Mesendoderm (in vitro differentiated cells): ENCODE measurements at places on chromosomes 13 and 19.

- DNase-seq = no peak
These were observed 25.7 kb upstream of the SERP2 start for GRCh38 chr13:44347949-44348348.

DNA sequence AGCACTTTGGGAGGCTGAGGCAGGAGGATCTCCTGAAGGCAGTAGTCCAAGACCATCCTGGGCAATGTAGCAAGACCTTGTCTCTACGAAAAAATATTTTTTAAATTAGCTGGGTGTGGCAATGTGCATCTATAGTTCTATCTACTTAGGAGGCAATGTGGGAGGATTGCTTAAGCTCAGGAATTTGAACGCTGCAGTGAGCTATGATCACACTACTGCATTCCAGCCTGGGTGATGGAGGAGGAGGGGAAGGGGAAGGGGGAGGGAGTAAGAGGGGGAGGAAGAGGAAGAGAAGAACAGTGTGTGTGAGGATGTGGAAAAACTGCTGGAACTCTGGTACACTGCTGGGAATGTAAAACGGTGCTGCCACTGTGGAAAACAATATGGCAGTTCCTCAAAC is 9.2 kb upstream of the CLIP3 start:
- peak; percentile 61 for DNase-seq

GRCh38 chr19:31658993-31659896 is 310.0 kb upstream of the TSHZ3 start:
- no peak for DNase-seq

DNA sequence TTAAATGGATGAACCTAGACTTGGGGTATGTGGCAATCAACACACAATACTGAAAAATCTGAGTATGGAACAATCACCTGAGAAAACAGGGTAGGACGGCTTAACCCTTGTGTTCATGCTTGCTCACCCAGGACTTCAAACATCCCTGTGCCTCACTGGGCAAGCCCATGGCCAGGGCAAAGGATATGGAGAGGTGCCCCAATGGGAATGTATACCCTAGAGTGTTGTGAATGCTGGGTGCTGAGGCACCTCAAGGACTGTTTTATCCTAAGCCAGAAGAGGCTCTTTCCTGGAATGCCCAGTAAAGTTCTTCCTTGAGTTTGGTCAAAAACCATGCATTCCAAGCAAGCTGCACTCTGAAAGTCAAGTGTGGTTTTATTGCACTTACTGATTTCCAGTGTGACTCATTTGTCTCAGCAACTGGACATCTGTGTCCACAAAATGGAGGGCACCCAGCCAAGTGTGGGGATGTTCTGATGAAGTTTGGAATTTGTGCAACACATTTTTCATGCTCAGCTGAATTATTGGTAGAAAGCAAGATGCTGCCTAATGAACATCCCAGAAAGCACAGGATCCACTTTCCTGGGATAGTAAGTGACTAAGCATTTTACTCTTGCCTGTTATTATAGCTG is 531.3 kb downstream of the RFC3 start:
- DNase-seq = no peak

GRCh38 chr19:2290441-2291184 is 8.6 kb upstream of the PEAK3 start:
- no peak for DNase-seq

GRCh38 chr13:30963791-30964190 is 31.3 kb downstream of the TEX26 start:
- no peak for DNase-seq

DNA sequence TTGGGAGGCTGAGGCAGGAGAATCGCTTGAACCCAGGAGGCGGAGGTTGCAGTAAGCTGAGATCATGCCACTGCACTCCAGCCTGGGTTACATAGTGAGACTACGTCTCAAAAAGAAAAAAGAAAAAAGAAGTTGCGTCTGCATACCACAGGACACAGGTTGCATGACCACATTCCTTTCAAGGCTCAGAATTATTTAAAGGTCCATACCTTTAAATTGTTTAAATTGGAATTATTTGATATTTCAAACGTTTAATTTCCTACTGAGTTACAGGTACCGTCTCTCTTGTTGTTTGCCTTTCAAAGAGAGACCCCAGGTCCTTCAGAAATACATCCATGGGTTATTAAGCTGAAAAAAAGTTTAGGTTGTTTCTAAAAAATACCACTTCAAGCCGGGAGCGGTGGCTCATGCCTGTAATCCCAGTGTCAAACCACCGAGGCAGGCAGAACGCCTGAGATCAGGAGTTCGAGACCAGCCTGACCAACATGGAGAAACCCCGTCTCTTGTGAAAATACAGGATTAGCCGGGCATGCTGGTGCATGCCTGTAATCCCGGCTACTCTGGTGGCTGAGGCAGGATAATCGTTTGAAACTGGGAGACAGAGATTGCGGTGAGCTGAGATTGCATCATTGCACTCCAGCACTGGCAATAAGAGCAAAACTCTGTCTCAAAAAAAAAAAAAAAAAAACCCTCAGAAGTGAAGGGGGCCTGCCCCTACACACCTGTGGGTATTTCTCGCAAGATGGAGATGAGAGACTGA is 18.6 kb downstream of the ZNF816 start:
- DNase-seq = peak; percentile 59

DNA sequence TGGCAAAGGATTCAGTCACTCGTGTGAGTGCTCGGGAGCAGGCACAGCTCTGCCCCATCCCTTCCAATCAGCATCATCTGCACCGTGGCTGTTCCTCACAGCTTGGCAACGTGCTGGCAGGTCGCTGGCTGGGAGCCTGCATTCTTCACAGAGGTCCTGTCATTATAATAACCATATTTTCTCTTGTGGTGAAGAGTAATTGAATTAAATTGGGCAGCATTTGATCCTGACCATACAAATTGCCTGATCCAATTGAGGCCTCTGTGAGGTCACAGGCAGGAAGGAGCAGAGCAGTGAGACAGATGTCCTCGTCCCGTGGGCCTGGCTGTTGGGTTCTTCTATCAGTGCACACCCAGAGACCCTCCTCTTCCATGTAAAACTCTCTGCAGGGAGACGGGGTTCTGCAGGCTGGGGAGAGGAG is 407.8 kb downstream of the COG6 start:
- no peak for DNase-seq

DNA sequence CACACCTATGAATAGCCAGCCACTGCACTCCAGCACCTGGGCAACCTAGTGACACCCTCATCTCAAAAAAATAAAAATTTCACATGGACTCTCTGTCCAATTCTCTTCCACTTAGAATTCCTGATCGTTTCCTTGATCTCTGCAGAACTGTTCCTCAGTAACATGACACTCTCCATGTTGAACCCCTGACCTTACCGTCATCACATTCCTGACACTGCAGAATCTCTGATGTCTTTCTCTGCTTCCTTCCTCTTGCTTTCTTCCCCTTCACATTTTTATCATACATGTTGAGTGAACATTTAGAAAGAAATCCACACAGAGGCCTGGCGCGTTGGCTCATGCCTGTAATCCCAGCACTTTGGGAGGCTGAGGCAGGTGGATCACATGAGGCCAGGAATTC is 15.0 kb downstream of the ZNF114 start:
- DNase-seq = no peak

GRCh38 chr19:30224689-30225606 is 147.2 kb upstream of the ZNF536 start:
- DNase-seq = peak; percentile 30

GRCh38 chr13:30257468-30258099 is 49.8 kb downstream of the KATNAL1 start:
- DNase-seq = peak; percentile 50

- DNase-seq = peak; percentile 97
These were observed 36.0 kb downstream of the MBNL2 start for GRCh38 chr13:97257800-97258799.

DNA sequence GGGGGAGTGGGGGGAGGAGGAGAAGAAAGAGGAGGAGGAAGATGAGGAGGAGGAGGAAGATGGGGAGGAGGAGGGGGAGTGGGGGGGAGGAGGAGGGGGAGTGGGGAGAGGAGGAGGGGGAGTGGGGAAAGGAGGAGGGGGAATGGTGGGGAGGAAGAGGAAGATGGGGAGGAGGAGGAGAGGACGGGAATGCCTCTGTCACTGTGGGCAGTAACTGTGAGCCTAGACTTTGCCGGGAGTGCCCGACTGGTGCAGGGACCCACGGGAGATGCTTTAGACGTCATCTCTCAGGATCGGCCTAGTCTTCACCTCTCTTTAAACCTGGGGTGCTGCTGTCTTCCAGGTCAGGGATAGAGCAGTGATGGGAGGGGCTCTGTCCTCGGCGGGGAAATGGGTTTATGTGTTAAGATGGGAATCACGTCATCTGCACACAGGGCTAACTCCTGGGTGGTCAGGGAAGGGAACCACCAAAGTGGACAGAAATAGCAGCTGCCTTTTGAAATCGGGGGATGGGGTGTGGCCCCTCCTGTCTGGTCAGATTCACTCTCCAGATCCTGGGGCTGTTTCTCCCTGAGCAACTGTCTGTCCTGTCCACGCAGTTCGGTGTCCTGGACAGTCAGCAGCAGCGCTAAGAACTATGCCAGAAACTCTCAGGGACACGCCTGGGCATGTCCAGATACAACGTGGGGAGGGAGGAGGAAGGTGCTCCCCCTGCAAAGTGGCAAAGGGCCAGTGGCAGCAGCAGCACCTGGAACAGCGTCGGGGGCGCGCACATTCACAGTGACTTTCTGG is 26.9 kb downstream of the GAS6 start:
- no peak for DNase-seq

- DNase-seq = no peak
These were observed 24.0 kb upstream of the TBC1D4 start for GRCh38 chr13:75506018-75506417.

- peak; percentile 72 for DNase-seq
These were observed 7.3 kb downstream of the SIX5 start for GRCh38 chr19:45761714-45762113.

DNA sequence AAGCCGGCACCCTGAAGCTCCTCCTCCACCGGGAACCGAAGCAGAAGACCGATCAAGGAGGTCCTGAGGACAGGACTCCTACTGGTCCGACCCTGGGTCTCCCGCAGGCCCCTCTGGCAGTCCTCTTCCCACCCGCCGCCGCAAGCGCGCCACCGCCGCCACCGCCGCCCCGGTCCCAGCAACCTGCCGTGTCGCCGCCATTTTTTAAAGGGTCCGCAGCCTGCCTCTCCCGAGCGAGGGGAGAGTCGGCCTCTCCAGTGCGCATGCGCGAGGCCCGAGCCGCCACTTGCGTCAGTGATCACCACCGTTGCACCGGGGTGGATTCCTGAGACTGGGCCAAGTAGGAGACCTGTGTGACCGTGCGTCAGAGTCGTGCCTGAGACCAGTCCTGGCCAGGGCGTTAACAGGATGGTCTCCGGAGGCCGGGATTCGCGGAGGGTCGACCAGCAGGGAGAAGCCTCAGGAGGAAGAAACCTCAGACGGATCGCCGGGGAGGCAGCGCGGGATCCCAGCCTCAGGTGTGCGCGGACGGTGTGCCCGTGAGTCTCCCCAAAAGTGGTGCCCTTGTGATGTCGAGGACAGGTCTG is 51.6 kb downstream of the ZNF146 start:
- DNase-seq = no peak

DNA sequence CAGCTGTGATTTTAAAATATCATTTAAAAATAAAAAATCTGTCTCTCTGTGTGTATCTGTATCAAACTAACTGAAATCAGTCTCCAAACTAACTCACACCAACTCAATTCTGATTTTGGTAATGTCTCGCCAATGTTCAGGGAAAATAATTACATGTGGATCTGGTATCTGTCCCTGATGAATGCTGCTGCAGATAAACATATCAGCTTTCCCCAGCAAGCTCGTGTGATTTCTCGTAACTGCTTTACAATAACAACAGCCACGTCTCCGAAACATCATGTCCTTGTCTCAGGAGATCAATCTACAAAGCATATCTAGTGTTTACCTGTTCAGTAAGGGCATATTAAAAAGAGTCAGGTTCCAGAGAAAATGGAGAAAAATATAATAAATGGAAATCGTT is 129.0 kb downstream of the IRS2 start:
- DNase-seq = no peak

- no peak for DNase-seq
These were observed 340.0 kb downstream of the SPRY2 start for GRCh38 chr13:80000684-80001509.
